ENCODE measurements at places on chromosomes 2 and 18.

DNA sequence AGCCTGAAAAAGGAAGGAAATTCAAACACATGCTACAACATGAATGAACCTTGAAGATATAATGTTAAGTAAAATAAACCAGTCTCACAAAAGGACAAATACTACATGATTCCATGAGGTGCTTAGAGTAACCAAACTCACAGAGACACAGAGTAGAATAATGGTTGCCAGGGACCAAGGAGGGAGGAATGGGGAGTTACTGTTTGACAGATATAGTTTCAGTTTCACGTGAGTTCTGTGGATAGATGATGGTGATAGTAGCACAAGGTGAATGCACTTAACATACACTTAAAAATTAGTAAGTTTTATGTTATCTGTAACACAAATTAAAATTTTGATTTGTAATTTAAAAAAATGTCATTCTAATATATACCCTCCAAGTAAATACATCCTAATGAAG is 106.9 kb upstream of the ACVR1C start:
- no peak for DNase-seq

DNA sequence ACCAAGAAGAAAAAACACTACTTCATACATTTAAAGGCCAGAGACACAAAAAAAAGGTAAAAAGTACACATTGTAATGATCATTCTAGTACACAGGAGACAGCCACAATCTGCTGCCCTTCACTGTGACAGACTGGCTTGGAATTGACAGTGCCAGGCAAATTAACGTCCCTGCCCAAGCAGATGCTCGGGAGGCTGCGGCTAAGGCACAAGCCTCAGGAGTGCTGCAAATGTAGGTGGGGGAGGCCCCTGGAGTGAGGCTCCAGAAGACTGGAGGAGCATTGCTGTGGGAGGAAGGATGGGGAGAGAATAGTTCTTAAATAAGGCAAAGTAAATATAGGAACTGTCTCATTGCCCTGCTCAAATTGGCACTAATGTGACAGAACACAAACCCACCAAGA is 18.6 kb downstream of the ERCC3 start:
- no peak for DNase-seq

- DNase-seq: no peak
Measured at GRCh38 chr2:202114795-202115194, 41.7 kb downstream of the KIAA2012 start.

DNA sequence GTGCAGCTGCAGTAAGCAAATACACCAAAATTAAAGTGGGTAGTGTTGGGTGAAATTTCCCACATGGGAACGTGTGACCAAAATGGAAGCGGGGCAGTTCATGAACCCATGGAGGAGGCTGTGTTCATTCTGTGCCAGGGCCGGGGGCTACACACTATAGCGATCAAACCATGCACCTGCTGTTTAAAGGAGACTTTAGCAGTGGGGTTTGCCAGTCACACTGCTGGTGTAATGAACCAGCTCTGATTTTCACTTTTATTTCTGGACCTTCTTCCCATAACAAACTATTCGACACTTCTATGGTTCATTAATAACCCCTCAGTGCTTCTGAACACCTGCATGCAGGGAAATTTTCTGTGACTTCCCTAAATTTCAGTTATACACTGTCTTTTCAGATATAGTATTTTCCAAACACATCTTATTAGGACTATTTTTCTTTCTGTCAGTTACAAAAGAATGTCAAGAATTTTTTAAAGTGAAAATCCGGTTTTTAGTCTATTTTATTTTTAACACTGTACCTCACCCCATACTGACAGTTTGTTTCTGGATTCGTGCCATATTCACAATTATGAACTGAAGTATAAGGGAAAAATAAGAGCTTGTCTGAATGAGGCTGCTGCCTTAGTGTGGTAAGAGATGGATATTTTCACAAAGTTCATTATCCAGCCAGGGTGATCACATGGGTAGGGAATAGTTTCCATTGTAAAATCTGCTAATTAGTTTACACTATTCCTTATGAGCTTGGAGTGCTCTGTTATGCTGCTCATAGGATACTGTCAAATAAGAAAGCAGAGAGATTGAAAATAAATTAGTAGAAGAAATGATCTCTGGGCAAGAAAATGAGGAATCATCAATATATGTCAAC is 111.3 kb upstream of the CAVIN2 start:
- no peak for DNase-seq

DNA sequence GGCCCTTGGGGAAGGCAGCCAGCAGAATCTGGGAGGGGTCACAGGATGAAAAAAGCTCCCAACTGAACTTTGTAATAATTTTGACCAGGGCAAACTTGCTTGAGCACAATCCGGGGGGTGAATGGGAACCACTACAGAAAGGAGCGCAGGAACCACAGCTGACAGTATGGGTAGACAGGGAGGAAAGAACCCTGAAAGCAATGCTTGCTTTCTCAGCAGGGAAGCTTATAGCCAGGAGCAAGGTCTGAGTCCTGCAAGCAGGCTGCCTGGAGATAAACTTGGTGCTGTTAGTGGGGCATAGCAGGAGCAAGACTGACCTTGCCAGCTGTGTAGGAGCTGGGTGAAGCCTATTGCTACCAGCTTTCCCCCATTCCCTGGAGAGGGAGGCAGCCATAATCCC is 195.2 kb downstream of the MTCL1 start:
- DNase-seq: no peak

- DNase-seq: no peak
Measured at GRCh38 chr18:31801078-31801477, 40.4 kb upstream of the SLC25A52 start.

DNA sequence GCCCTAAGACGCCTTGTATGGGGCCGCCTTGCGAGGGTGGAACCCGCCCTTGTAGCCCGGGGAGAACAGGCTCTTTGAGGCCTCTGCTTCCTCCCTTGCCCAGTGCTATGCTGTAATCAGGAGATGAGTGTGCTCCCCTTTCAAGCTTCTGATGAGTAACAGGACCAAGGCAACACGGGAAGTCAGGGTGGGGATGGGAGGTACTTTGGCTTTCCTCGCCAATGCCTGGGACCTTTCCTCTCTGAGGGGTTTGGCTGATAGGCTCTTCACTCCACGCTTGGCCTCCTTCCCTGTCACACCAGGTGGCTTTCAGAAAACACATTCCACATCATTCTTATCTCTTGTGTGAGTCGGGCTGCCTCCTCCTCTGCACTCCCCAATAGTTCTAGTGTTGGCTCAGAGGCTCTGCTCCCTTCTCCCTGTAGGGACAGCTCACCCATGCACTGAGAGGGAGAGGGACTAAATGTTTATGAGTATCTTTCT is 223.7 kb upstream of the TRIB2 start:
- DNase-seq: peak; percentile 49

GRCh38 chr2:1661891-1662605 is 82.3 kb downstream of the PXDN start:
- DNase-seq: no peak

DNA sequence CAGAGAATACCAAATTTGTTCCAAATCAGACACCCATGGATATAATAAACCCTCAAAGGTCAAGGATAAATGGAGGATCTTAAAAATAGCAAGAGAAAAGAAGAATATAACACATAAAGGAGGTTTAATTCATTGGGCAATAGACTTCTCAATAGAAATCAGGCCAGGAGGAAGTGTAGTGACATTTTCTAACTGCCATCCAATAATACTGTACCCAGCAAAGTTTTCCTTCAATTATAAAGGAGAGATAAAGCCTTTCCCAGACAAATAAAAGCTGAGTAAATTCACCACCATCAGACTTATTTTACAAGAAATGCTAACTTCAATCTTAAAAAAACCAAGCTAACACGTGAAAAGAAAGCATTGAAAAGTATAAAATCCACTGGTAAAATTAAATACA is 121.6 kb downstream of the MSTN start:
- no peak for DNase-seq

GRCh38 chr18:13545955-13546354 is 180.4 kb downstream of the FAM210A start:
- no peak for DNase-seq

DNA sequence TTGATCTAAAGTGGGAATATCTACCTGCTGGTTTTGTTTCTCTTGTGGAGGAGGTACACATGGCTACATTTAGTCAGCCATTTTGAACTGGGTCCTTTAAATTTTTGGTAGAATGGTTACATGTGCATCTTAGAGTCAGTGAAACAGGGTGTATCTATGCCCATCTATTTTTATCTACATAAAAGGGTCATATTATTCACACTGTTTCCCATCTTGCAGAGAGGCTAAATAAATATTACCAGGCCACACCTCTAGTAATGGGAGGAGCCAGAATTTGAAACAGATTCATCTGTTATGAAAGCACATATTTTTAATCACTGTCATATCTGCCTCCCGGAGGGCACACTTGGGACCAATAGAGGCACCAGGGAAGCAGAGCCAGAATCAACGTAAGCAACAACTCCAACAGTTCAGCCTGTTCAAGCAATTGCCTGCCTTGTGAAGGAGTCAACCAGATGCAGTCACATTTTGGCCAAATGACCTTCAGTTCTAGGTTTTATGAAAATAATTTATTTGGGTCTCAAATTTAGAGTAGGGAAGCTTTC is 376.8 kb downstream of the TSN start:
- DNase-seq: no peak

DNA sequence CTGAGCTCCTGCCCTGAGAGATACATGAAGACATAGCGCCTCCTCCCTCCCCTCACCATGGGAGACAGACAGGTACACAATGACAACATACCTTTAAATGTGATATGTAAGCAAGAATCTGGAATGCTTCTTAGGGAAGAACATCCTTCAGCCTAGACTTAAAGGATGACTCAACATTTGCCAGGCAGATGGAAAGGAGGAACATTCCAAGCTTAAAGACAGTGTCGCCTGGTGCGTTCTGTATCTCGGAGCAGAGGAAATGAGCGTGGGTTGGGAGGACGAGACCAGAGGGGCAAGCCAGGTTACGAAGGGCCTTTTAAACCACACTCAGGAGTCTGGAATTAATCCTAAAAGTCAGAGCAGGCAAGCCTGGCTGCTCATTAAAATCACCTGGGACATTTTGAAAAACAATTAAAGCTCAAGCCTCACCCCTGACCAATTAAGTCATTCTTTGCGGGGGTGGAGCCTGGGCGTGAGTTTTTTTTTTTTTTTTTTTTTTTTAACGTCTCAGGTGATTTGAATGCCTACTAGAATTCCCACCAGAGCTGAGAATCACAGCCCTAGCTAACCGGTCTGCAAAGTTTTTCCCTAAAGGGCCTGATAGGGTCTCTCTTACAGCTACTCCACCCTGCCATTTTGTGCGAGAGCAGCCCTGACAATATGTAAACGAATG is 131.2 kb upstream of the SEC11C start:
- no peak for DNase-seq

DNA sequence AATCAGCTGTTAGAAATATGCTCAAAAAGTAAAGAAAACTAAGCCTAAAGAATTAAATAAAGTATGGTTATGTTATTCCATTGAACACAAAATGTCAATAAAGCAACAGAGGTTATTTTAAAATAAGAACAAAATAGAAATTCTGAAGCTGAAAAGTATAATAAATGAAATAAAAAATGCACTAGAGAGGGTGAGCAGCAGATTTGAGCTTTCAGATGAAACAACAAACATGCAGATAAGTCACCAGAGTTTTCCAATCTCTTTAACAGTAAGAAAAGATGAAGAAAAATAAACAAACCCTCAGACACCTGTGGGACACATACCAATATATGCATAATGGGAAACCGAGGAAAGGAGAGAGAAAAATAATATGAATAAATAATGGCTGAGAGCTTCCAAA is 70.3 kb upstream of the SLC9A2 start:
- no peak for DNase-seq

GRCh38 chr2:143840601-143841000 is 679.3 kb downstream of the ZEB2 start:
- no peak for DNase-seq

GRCh38 chr2:9998916-9999654 is 44.3 kb upstream of the KLF11 start:
- DNase-seq: no peak

- no peak for DNase-seq
Measured at GRCh38 chr2:157559061-157559460, 69.6 kb downstream of the ACVR1C start.

- no peak for DNase-seq
Measured at GRCh38 chr2:60547841-60548240, 5.6 kb downstream of the BCL11A start.

GRCh38 chr18:63061303-63061702 is 258.3 kb downstream of the BCL2 start:
- no peak for DNase-seq

DNA sequence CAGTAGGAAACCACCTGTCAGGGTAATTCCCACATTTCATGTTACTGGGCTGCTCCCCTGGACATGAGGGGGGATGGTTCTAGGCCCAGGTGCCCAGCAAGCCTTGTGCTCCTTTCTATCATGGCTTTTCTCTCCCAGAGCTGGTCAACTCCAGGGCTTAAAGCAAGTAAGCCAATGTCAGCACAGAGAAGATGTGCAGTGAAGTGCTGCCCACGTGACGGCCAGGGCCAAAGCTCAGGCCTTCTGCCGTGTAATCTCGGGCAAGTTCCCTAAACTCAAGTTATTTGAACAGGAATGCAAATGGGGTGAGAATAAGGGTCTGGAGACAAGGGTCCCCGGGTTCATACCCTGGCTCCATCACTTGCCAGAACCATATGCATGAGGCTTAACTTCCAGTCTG is 16.5 kb downstream of the SFXN5 start:
- no peak for DNase-seq

DNA sequence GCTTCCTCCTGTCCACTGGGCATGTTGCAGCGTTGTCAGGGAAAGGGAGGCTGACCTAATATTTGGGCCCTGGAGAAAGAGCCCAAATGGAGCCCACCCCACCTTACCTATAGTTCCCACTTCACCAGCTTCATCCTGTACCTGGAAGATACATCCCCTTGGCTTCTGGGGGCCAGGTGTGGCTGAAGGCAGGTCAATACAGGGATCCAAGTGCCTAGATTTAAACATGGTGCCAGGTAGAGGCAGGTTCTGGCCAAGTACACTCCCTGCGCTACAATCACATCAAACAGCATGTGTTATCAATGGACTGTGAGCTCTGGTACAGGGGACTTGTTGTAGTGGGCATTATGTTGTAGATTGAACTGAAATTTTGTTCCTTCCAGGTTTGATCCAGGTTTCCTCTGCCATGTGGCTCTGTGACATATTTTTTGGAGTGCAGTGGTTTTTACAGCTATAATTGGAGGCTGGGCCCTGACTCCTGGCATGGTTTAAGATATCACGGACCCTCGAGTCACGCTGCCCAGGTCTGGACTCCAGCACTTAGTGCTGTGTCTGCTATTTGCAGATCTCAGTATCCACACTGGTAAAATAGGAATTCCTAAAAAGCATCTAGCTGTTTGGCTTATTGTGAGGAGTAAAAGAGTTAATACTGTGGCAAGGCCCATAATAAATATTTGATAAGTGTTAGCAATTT is 23.8 kb downstream of the MYCN start:
- no peak for DNase-seq

GRCh38 chr2:79669714-79670113 is 156.9 kb downstream of the CTNNA2 start:
- DNase-seq: no peak

DNA sequence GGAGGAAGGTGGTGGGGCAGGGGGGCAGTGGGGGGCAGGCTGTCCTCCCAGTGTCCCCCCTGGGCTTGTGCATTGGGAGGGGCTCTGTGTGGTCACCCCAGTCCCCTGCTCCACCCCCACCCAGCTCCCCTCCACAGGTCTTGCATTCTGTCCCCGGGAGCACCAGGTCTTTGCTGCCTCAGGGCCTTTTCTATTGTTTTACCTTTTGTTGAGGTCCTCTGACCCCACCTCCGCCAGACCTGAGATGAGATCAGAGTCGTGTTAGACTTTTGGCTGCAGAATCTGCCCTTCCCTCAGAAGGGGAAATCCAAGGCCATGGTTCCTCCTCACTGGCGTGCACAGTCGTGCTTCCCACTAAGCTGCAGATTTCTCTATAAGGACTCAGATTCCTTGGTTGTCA is 20.8 kb downstream of the ATG4B start:
- DNase-seq: no peak
